ENCODE measurements at places on chromosomes 16 and 17.

DNA sequence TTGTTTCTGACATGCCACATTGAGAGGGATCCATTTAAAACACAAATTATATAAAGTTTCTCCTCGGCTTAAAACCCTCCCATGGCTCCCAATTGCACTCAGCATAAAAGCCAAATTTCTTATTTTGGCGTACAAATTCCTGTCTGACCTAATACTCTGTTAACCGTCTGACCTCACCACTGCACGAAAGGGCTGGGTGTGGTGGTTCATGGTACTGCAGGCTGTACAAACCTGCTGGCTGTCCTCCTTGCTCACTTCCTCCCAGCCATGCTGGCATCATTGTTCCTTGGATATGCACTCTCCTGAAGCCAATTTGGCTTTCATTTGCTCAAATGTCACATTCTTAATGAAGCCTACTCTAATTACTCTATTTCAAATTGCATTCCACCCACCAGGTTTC lies 301.6 kb upstream of the C16orf82 start:
- no peak for DNase-seq

- no peak for DNase-seq
Measured at GRCh38 chr16:84815462-84815861, 4.3 kb upstream of the CRISPLD2 start.

DNA sequence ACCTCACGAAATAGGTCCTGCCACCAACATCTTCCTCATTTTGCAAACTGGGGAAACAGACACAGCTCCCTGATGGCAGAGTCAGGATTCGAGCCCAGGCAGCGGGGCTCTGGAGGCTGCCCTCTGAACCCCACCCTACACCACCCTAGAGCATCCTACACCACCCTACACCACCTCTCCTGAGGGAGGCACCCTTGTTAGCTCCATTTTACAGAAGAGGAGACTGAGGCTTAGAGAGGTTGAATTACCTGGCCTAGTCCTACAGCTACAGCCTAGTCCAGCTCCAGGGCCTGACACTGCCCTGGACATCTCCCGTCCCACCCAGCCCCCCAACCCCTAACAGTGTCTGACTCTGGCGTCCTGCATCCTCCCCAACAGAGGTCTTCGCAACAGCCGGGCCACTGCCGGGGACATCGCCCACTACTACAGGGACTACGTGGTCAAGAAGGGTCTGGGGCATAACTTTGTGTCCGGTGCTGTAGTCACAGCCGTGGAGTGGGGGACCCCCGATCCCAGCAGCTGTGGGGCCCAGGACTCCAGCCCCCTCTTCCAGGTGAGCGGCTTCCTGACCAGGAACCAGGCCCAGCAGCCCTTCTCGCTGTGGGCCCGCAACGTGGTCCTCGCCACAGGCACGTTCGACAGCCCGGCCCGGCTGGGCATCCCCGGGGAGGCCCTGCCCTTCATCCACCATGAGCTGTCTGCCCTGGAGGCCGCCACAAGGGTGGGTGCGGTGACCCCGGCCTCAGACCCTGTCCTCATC lies 3.2 kb upstream of the NECAB2 start:
- no peak for DNase-seq

- DNase-seq, result no peak
Measured at GRCh38 chr16:79800016-79800608, 199.6 kb upstream of the MAF start.

DNA sequence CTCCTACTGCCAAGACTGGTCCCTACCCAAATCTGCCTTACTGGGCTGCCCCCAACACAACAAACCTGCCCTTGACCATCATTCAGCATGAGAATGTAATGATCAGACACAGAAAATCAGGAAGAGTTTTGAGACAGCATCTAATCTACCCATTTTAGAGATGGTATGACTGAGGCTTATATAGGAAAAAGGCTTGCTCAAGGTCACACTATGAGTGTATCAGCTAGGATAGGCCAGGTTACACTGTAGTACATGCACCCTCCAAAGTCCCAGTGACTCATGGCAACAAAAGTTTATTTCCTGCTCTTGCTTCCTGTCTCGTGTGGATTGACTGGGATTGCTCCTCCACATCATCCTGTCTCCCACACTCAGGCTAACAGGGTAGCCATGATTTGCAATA lies 27.9 kb downstream of the NLRC5 start:
- no peak for DNase-seq

DNA sequence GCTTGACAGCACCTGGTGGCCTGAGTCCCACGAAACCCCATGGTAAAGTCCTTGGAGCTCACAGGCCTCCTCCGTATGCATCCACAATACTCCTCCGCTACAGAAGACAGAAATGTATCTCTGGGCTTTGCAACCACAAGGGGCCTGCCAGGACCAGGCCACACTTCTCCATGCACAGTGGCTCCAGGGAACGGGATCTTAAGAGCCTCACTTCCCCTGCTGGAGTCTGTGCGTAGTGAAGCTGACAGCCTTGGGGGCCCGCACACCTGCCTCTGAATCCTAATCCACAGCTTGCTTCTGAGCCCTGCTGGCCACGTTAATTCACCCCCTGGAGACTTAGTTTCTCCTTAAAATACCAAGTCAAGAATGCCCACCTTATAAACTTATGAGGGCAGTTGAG lies 125.7 kb downstream of the COPRS start:
- no peak for DNase-seq

GRCh38 chr16:5459863-5460262 lies 362.3 kb upstream of the EEF2KMT start:
- DNase-seq, result no peak

GRCh38 chr17:56761387-56761786 lies 72.3 kb downstream of the C17orf67 start:
- no peak for DNase-seq

GRCh38 chr16:26987597-26988010 lies 79.1 kb upstream of the C16orf82 start:
- no peak for DNase-seq

GRCh38 chr16:4574919-4575705 lies 19.0 kb downstream of the C16orf96 start:
- no peak for DNase-seq

DNA sequence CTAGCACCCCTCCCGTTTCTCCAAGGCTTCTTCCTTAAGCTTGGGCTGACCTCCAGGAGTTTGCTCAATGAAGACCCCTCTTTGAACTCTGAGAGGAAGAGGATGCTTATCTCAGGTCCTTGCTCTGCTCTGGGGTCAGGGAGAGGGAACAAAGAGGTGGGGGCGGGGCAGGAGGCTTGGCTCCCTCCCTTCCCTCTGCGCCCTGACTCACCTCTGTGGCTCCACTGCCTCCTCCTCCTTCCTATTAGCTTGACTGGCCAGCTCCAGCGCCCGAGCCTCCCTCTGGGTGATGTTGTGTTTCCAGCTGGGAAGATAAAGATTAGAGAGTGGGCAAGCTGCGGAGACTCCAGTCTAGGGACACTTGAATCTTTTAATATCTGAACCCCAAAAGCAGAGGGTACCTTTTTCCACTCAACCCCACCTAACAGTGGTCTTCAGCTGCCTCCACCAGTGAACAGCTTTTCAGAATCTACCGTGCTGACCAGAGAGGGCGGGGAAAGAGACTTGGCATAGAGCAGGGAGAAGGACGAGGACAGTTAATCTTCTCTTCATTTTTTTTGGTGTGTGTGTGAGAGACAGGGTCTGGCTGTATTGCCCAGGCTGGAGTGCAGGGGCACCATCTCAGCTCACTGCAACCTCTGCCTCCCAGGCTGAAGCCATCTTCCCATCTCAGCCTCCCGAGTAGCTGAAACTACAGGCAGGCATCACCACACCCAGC lies 6.7 kb downstream of the GIP start:
- DNase-seq, result no peak

- no peak for DNase-seq
Measured at GRCh38 chr16:88810166-88810911, 1.4 kb downstream of the APRT start.

GRCh38 chr17:75539967-75540729 lies 14.7 kb downstream of the LLGL2 start:
- DNase-seq, result no peak

DNA sequence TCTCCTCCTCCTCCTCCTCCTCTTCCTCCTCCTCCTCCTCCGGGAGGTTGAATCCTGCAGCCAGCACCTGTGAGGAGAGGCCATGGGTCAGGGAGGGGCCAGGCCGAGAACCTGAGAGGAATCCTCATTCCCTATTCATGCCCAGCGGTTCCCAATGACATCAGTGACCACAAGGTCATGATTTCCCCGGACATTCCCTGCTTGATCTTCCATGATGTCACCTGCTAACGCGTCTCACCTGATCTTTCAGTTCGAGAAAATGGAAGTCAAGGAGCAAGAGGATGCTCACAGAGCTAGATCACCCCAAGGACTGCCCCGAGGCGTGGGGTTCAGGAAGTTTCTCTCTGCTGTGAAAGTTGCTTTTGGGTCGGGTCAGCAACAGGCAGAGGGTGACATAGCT lies 5.4 kb downstream of the APOBR start:
- no peak for DNase-seq

DNA sequence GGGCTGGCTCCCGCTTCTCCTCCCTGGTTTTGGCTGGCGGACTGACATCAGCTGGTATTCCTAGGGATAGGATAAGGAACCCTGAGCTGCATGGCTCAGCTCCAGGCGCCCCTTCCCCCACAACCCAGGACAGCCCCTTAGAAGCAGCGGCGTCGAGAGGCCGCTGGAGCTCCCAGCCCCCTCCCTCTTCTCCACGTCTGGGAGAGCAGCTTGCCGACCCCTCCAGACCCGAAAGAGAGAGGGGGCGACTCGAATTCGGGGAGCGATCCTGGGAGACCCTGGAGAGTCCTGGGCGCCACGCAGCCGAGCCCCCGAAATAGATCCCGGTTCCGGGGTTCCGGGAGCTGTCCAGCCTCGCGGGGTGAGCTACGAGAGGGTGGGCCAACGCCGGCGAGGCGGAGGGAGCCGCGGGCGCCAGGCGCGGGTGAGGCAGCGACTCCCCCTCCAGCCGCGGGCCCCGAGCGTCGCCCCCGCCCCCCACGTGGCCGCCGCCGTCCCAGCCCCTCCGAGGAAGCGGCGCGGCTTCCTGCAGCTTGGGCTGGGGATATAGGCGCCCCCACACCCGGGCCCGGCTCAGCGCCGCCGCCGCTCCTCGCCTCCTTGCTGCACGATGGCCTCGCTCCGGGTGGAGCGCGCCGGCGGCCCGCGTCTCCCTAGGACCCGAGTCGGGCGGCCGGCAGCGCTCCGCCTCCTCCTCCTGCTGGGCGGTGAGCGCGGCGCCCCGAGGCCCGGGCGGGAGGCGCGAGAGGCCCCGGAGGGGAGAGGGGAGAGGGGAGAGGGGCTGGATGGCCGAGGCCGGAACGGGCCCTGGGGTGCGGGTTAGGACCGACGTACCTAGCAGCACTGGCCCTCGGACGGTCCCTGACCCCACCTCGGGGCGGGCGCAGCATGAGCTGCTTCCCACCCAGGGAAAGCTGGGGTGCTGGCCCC lies at the start of gene RAMP2:
RAMP2 (plus strand) TSS at position 576 of the 930 bp plus-strand sequence; CDS start at position 611, 35 bp downstream.
- no peak for DNase-seq

DNA sequence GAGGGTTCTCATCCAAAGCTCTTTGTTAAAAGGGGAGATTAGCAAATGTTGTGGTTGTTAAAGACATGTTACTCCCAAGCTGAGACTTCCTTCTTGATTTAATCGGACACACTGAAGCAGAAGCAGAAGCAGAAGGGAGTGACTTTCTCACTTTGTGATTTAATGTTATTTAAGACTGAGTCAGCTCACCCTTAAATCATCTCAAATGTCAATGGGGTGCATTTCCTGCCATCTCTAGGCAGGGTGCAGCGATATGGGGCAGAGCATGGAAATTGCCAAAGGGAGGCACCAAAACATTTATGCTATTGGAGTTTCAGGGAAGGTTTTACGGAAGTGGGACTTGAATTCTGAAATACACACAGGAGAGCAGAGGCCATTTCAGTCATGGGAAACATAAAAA lies 283.6 kb downstream of the ABCC12 start:
- no peak for DNase-seq

DNA sequence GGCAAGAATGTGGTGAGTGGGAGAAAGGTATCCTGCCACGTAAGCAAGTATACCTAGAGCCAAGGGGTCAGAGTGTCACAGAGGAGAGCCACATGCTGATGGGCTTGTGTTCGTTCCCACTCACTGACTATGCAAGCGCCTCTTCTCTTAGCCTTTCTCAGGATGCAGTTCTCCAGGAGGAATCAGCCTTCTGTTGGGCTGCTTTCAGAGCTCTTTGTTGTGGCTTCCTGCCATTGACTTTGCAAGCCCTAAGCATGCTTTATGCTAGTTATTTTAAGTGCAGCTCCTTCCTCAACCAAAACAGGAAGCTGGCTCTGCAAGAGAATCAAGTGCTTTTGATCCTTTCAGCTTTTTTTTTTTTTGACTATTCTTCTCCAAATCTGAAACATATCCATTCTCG lies 66.6 kb downstream of the SIAH1 start:
- DNase-seq, result no peak

DNA sequence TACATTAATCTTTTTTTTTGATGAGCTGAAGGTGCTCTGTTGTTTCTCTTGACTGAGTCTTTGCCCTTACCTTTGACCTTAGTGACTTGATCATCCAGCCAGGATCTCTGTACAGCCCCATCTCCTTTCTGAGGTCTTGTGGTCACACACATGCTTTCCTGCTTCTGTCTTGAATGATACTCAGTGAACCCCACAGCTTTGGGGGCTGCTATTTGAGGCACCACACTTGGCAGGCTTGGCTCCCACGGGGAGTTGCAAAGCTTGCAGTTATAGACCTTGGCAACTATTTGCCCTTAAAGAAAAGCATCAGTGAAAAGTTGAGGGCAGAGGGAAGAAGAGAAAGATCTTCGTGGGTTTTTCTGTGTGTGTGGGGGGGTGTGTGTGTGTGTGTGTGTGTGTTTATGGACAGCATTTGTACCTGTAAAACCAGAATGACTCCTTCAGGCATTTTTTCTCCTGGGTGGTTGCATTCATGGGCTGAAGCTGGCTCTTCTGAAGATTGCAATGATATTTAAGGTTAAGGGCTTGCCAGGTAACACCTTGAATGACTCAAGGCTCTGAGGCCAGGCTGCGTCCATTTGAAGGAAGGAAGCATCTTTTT lies 101.6 kb downstream of the MSI2 start:
- DNase-seq, result no peak

DNA sequence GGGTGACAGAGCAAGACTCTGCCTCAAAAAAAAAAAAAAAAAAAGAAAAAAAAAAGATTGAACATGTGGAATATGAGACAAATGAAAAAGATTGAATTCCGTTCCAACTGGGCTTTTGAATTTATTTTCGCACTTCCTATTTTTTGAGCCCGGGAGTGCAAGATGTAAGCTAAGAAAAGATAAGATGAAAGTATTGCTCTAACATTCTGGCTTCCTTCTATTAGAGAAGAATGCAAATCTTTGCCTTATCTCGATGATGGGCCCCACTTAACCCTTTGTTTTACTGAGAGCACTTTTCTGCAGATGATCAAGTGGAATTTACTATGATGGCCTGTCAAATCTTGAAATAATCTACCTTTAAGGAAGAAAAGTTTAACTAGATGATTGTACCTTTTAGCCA lies 96.3 kb downstream of the WWOX start:
- DNase-seq, result no peak
